NCI-H1417 treated with DMSO at 0.1 percent for 48 hours (cell line): ENCODE measurements at places on chromosomes 3 and 15.

DNA sequence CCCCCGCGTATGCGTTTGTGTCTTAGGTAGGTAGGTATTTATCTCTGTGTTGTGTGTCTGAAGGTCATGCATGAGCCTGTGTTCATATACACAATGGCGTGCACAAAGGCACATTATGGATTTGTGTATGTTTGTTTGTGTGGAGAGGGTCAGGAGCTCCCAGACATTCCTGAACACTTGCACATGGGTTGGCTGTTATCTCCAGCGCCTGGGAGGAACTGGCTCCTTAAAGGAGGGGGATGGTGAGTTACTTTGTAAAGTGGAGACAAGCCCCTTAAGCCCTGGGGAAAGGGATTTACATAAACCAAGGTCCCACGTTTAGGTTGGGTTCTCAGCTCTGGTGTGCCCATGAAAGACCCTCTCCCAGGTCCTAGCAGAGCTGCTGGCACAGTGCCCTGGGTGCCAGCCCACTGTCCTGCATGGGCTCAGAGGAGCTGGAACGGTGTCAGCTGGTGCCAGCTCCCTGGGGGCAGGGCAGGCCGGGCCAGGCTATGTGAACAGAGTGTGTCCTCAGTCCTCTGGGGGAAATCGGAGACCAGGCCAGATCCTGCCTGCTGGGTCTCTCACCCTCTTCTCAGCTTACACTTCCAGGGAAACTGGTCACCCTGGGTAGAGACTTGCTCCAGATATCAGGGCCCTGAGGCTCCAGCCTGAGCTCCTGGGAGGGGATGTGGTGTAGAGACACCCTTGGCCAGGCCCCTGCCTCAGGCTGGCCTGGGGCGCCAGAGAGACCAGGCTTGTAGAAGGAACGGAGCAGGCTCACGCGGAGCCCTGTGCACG, 25.1 kb downstream of the SNX33 start:
- DNase-seq = no peak

DNA sequence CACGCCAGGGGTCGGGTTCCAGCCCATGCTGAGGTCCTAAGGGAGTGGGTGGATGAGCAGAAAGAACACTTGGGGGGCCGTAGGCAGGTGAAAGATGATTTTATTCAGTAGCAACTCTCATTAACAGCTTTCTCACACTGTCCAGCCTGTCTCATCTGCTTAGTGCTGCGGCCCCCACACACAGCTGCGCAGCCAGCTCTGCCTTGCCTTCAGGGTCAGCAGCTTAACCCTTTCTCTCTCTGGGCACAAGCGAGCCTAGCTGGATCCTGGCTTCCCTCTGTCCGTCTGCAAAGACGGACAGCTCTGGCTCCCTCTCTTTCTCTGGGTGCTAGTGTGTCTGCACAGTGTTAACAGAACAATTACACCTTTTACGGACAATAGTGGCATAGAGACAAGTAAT, 21.3 kb downstream of the NPAP1 start:
- DNase-seq = no peak

- DNase-seq = no peak
Observed at GRCh38 chr3:197458179-197458707, 97.5 kb downstream of the BDH1 start.

DNA sequence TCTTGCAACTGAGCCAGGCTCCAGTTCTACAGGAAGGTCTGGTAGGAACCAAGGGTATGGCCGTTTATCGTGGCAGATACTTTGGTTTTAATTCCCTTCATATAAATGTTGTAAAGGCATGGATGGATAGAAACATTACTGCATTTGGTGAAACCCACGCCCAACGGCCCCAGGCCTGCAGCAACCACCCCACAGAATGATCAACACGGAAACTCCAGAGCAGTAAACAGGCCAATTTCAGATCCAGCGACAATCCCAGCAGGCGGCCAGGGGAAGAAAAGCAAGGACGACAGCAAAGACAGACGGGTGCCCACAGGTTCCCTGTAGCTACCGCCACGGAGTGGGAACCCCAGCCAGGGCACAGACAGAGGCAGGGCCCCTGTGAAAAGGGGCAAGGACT, 32.6 kb upstream of the PCSK6 start:
- no peak for DNase-seq

DNA sequence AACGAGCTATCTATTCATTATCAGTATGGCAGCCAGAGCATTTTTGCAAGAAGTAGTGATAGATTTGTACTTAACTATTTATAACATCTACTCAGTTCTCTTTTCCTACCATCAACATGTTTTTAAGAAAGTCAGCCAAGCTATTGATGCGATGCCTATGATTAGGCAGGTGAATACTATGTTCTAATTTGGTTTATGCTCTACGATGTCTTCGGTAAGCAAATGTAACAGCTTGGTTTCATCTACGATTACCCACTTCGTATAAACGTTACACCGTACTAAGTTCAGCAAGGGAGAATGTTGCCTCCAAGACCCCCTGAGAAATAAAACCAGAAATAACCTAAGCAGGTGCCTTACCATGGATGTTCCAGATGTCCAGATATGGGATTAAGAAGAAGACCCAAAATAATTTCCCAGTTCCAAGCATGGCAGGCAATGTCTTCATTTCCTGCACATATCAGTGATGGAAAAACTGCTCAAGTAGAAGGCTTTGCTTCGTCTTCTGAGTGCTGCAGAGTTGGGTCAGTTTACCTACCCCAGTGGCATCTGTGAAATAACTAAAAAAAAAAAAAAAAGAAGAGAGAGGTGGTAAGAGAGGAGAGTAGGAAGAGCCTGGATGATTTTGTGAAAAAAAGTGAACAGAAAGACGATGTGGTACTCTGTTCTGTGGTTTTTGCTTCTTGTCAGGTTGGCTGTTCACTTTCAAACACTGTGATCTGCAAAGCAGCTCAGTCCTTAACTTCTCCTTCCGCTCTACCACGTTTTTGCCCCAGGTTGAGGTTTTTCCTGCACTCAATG, at the start of gene BTLA:
Gene BTLA, minus strand, starts transcription at position 559 of the 798 bp plus-strand sequence. Its CDS starts 114 bp downstream, at position 445.
- no peak for DNase-seq

- DNase-seq = no peak
Observed at GRCh38 chr3:37794646-37795045, 67.0 kb upstream of the CTDSPL start.

DNA sequence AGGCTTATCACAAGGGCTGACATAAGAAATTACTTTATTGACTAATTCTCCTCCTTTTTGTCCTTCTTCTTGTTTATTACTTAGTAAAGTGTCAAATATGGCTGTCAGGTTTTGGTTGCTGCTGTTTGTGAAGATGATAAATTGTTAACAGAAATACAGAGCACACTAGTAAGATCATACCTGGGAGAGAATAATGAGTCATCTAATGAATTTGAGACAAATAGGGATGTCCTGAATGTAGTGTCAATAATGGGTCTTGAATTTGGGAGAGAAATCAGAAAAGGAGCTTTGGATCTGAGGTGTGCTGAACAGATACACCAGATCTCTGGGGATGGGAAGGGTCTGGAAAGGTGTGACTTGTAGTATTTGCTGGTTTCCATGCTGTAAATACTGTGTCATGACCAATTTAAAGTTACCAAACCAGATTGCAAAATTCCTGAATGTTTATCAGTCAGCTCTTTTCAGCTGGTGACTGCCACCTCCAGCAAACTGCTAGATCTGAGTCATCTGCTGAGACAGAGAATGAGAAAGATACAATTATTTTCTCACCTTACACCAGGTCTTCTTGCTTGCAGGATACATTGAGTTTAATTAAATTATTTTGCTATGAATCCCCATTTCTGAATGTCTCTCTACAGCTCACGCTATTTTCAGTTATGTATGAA, 76.7 kb upstream of the SATB1 start:
- DNase-seq = no peak

- no peak for DNase-seq
Observed at GRCh38 chr3:128408012-128408692, 58.5 kb downstream of the DNAJB8 start.

DNA sequence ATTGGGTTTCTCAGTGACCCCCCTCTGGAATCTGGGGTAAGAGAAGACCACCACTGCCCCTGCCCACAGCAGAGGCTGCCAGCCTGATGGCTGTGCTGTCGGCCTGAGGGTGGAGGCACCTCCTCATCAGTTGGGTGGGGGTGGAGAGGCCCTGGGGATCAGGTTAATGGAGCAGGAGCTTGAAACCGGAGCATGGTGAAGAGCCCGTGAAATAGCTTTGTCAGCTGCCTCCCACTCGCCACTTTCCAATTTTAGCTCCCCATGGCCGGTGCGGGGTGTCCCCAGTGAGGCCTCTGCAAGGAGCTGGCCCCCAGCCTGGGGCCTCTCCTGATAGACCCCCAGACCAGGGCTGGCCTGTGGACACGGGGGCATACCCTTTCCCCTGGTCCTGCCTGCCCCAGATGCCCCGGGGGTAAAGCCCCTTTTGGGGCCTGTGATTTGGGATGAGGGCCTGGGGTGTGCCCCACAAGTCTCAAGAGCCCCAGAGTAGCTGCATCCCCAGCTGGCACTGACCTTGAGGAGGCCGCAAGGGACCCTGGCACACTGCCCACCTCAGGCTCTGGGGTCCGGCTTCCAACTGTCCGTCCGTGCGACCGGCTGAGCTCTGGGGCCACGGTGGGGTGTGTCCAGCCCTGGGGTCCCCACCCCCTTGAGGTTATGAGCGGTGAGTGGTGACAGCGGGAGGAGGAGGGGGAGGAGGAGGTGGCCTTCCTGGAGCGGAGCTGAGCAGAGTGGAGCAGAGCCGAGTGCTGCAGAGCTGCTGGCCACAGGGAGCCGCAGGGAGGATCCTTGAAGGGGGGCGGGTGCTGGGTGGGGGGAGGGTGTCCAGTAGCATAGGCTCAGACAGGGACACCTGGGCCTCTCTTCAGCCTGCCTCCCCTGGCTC, at the start of gene HHATL:
Gene HHATL, minus strand, starts transcription at position 733 of the 886 bp plus-strand sequence. CDS start 1,972 bp downstream, outside the sequence.
- no peak for DNase-seq

GRCh38 chr3:192920411-192920810, 2.8 kb upstream of the MB21D2 start:
- no peak for DNase-seq

GRCh38 chr15:65266469-65266868, 20.2 kb downstream of the PARP16 start:
- no peak for DNase-seq

GRCh38 chr15:80533790-80534333, 129.7 kb downstream of the ARNT2 start:
- DNase-seq = no peak

DNA sequence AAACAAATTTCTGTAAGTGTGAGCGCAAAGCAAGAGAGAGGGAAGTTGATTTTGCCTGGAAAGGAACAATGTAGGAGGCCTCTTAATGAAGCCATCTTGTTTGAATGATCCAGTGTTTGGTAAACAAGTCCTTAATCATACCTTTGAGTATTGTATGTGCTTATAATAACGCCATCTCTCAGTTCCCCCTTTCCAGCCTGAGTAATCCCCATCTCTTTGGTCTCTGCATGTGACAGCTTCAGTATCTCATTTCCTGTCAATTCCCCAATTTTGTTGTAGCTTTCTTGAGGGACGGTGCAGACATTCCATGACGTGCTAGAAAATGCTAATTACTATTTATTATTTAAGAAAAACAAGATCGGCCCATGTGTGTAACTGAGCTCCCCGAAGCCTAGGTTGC, 349.3 kb upstream of the NR2F2 start:
- no peak for DNase-seq

DNA sequence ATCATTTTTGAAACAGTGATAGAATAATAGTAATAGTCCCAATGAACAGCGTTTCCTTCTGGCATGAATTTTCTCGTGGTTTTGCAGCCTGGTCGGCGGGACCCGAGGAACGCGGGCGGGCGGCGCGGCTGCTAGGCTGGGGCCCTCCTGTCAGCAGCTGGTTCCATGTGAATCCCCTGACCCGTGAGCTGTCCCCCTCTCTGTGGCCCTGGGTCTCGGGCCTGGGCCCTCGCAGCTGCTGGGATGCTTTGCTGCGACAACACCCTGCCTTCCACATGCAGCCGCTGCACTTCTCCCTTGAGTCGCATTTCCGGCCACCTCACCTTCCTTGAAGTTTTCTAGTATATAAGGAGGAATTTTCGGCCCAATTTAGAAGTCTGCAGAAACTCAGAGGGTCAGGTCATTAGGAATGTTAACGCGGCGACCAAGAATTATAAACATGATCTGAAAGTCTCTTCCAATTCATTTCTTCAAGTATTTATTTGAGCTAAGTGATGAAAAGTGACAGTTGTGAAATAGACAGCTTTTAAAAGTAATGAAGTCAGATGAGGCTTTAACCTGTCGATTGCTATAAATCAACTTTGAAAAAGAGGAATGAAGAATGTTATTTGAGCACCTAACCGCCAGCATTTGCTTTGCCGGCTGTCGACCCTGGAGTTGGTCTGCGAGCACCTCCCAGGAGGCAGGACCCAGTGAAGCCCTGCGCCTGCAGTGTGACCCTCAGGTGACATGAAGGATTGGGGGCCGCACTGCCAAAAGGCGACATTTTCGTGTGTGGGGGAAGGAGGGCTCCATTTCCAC, 27.7 kb downstream of the NR2F2 start:
- DNase-seq = no peak

- no peak for DNase-seq
Observed at GRCh38 chr3:26984416-26985390, 362.1 kb downstream of the LRRC3B start.

DNA sequence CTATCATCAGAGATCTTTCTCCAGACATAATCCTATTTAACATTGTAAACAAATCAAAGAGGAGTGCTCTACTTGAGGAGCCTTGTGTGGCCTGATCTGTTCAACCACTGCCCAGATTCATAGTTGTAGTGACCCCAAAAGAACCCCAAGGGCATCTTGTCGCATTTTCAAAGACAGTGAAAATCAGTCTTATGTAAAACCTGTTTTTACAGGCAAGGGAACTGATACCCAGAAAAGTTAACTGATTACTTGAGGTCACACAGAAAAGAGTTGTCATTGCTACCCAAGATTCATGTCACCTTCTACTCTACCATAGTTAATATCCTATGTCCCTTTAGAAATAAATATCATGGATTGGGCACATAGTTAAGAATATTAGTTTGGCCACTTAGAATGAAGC, 40.5 kb upstream of the ARPP21 start:
- DNase-seq = no peak

DNA sequence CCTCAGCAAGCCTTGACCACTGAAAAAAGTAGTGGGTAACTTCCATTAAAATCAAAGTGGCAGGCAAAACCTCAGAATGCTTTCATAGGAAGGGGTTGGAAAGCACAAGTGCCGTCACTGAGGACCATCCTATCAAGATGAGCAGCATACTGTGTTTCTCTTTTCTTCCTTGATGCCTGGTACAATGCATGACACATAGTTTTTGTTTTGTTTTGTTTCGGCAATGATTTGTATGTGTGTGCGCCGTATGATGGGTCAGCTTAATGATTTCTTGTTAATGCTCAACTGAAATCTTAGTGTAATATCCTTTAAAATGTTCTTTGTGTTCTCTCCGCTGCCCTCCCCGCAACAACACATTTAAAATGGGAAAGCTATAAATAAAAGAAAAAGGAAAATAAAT, 476.4 kb upstream of the KCNMB2 start:
- DNase-seq = no peak

GRCh38 chr3:168077091-168077490, 18.6 kb downstream of the GOLIM4 start:
- no peak for DNase-seq
